ENCODE measurements at places on chromosomes 5 and 9. TPM values are rescaled to one million over a fixed set of nuclear protein-coding genes. Genes with fewer than 3 reads are reported as not detected.

Gene DMRT2
- total RNA-seq = not detected

Gene MARCOL
- total RNA-seq = not detected

Gene SPINK13
- not detected for total RNA-seq

Gene PRELID2
- 1.7 TPM for total RNA-seq

Gene PRDM9
- not detected for total RNA-seq

Gene PROB1
- 0.91 TPM for total RNA-seq

Gene DAB2IP
- total RNA-seq = 0.19 TPM

DNA sequence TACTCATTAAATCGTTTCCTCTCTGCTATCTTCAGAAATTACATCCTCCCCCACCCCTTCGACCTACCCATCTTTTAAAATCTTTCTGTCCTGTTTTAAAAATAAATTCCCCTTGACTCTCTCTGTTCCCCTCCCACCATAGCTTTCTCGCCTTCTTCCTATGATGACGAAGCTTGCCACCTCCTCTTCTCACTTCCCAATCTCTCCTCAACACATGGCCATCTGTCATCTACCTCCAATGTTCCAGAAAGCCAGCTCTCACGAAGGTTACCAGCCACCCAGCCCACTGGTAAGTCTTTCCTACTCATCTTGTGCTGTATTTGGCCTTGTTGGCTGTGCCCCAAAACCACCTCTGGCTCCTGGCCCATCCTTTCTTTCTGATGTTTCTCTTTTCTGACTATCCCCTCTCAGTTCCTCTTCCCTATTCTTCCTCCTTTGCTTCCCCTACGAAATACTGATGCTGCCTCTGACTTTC, 346.3 kb downstream of the ENC1 start:
- no peaks in the 10 kb centered on the region for H3K36me3 ChIP-seq
- H3K4me3 ChIP-seq = no peak overlapping the region
- H3K27ac ChIP-seq = no peak overlapping the region
- H3K27me3 ChIP-seq = no peaks in the 10 kb centered on the region

- no peaks in the 10 kb centered on the region for H3K36me3 ChIP-seq
- no peak overlapping the region for H3K4me3 ChIP-seq
- DNase-seq = no peak
- H3K27ac ChIP-seq = no peak overlapping the region
- no peaks in the 10 kb centered on the region for H3K4me1 ChIP-seq
Observed at GRCh38 chr9:29564564-29564963, 1991.3 kb upstream of the C9orf72 start.

GRCh38 chr5:133086366-133086875, 34.6 kb downstream of the HSPA4 start:
- DNase-seq = no peak
- no peaks in the 10 kb centered on the region for H3K4me1 ChIP-seq
- H3K36me3 ChIP-seq = peaks cover 59% of the 10 kb centered on the region
- no peaks in the 10 kb centered on the region for H3K27me3 ChIP-seq
- no peak overlapping the region for H3K4me3 ChIP-seq

DNA sequence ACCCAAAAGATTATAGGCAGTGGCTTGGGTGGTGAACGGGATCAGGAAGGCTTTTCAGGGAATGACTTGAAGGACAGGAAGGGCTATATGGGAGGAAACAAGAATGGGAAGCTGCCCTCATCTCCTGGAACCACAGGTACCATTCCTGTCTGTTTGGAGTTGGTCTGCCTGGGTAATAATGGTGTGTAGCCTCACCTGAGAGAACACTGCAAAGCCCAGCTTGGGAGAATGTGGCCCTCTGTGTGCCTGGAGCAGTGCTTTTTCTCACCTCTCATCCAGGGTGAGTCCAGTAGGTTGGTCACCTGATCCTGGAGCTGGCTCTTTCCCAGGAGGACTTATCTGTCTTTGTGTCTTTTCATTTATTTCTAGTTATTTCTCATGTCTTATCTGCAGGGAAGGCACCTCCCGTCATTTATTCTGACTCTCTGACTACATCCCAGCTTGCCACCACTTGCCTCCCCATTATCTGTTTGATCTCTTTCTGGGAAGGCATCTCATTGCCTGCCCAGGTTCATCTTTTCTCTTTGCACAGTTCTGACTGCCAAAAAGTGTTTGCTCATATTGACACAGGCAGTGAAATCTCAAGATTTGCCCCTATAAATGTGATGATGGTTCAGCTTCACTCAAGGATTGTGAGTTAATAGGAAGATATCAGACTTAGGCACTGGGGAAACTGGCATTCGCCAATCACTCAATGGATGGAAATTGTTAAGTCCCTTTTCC, 22.5 kb upstream of the OR2S2 start:
- H3K36me3 ChIP-seq = no peaks in the 10 kb centered on the region
- H3K27me3 ChIP-seq = peaks cover 11% of the 10 kb centered on the region
- no peak overlapping the region for H3K27ac ChIP-seq
- DNase-seq = no peak

DNA sequence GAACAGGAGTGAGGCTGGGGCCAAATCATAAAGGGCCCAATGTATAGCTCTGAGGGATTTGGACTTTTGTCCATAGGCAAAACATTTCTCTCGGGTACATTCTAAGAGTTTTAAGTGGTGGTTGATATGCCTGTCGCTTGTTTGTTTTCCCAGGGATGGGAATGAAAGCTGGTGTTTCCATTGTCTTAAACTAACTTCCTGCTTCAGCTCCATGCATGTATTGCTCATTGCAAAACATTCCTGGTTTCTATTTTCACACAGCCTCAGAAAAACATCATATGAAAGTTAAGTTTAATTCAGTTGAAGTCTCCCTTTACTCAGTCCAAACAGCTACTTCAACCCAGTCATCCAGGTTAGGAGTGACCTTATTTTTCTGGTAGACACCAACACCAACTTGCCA, 235.0 kb downstream of the ACTL7B start:
- H3K4me3 ChIP-seq = no peak overlapping the region
- H3K4me1 ChIP-seq = no peaks in the 10 kb centered on the region
- no peaks in the 10 kb centered on the region for H3K36me3 ChIP-seq
- no peak for DNase-seq
- H3K27me3 ChIP-seq = no peaks in the 10 kb centered on the region

- DNase-seq = no peak
- no peaks in the 10 kb centered on the region for H3K36me3 ChIP-seq
- peak overlapping the region; percentile 99 for H3K4me3 ChIP-seq
- H3K4me1 ChIP-seq = peaks cover 33% of the 10 kb centered on the region
Observed at GRCh38 chr5:138033386-138033808, 518 bp upstream of the FAM13B start.

GRCh38 chr5:172361566-172362238, 78.1 kb upstream of the UBTD2 start:
- no peaks in the 10 kb centered on the region for H3K27me3 ChIP-seq
- DNase-seq = peak; percentile 6
- no peaks in the 10 kb centered on the region for H3K4me1 ChIP-seq
- no peak overlapping the region for H3K4me3 ChIP-seq
- H3K36me3 ChIP-seq = no peaks in the 10 kb centered on the region
- no peak overlapping the region for H3K27ac ChIP-seq

GRCh38 chr5:141510850-141511601, 22.1 kb downstream of the PCDHGC5 start:
- H3K4me3 ChIP-seq = no peak overlapping the region
- no peak overlapping the region for H3K27ac ChIP-seq
- H3K36me3 ChIP-seq = peaks cover 16% of the 10 kb centered on the region
- DNase-seq = no peak
- H3K4me1 ChIP-seq = peaks cover 63% of the 10 kb centered on the region

DNA sequence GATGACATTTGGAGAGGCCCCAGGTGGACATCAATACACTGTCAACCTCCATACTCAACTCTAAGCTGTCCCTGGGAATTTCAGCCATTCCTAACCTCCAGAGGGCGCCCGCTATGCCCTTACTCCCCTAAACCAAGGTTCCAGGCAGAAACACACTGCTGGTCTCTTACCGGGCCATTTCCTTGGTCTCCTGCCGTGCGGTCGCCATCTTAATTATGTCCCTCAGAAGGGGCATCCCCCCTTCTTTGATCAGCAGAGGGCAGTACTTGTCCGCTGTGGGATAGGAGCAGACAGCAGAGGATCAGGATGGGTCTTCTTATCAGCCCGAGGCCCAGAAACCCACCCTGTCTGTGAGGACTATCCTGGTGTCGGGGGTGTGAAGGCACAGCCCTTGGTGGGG, 9.3 kb upstream of the ZDHHC12 start:
- no peaks in the 10 kb centered on the region for H3K4me1 ChIP-seq
- peaks cover 26% of the 10 kb centered on the region for H3K36me3 ChIP-seq
- no peak for DNase-seq
- H3K4me3 ChIP-seq = no peak overlapping the region

GRCh38 chr5:178424810-178425177, 165.4 kb downstream of the COL23A1 start:
- no peak overlapping the region for H3K27ac ChIP-seq
- H3K4me3 ChIP-seq = no peak overlapping the region
- no peaks in the 10 kb centered on the region for H3K36me3 ChIP-seq
- H3K27me3 ChIP-seq = no peaks in the 10 kb centered on the region

GRCh38 chr5:16437977-16438376, 27.6 kb downstream of the ZNF622 start:
- no peak for DNase-seq
- H3K4me1 ChIP-seq = no peaks in the 10 kb centered on the region
- no peak overlapping the region for H3K4me3 ChIP-seq
- H3K27ac ChIP-seq = no peak overlapping the region
- no peaks in the 10 kb centered on the region for H3K36me3 ChIP-seq
- no peaks in the 10 kb centered on the region for H3K27me3 ChIP-seq

- H3K4me3 ChIP-seq = no peak overlapping the region
- no peaks in the 10 kb centered on the region for H3K36me3 ChIP-seq
- H3K4me1 ChIP-seq = no peaks in the 10 kb centered on the region
- no peaks in the 10 kb centered on the region for H3K27me3 ChIP-seq
- H3K27ac ChIP-seq = no peak overlapping the region
Observed at GRCh38 chr5:150254363-150254762, 35.2 kb downstream of the CAMK2A start.

DNA sequence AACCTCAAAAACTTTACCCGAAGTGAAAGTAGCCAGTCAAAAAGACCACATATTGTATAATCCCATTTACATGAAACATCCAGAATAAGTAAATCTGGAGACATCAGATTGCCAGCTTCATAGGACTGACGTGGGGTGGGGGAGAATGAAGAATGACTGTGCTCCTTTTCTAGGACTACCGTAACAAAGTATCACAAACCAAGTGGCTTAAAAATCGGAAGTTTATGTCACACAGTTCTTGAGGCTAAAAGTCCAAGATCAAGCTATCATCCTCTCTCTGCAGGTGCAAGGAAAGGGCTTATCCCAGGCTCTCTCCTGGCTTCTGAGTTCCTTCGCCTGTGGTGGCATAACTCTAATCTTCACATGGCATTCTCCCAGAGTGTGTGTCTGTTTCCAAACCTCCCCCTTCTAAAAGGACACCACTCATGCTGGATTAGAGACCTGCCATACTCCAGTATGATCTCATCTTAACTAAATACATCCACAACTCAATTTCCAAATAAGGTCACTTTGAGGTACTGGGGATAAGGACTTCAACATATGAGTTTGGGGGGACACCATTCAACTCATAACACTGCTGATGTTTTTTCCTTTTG, 25.5 kb downstream of the ADAM19 start:
- H3K27me3 ChIP-seq = no peaks in the 10 kb centered on the region
- H3K4me1 ChIP-seq = peaks cover 22% of the 10 kb centered on the region
- no peak for DNase-seq
- no peaks in the 10 kb centered on the region for H3K36me3 ChIP-seq
- H3K27ac ChIP-seq = no peak overlapping the region
- H3K4me3 ChIP-seq = no peak overlapping the region

DNA sequence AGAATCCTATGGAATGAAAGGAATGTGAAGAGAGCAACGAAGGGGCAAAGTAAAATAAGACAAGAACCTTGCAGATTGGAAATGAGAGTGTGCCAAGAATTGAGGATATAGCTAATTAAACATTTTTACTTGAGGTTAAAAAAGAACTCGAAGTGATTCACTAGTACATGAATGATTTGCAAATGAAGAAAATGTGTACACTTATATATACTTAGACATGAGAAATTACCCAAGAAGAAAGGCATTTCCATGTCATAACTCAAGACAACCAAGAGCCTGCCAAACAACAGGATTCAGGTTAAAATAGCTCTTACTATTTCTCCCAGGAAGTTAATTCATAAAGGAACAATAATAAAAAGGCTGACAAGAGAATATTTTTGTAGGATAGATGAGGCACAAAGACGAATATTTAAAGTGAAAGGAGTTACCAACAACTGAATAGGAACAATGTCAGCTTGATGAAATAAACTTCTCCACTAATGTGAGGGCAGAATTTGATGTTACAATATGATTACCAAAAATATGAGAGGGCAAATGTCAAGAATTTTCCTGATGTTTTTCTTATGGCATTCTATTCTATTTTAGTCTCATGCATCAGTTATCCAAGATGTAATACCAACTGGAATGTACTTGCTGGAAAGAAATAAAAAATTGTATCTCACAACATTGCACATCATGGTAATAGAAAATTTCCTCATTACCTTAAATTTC, 18.9 kb upstream of the NPR3 start:
- H3K4me1 ChIP-seq = no peaks in the 10 kb centered on the region
- no peaks in the 10 kb centered on the region for H3K36me3 ChIP-seq
- no peak for DNase-seq
- no peaks in the 10 kb centered on the region for H3K27me3 ChIP-seq
- H3K27ac ChIP-seq = no peak overlapping the region

DNA sequence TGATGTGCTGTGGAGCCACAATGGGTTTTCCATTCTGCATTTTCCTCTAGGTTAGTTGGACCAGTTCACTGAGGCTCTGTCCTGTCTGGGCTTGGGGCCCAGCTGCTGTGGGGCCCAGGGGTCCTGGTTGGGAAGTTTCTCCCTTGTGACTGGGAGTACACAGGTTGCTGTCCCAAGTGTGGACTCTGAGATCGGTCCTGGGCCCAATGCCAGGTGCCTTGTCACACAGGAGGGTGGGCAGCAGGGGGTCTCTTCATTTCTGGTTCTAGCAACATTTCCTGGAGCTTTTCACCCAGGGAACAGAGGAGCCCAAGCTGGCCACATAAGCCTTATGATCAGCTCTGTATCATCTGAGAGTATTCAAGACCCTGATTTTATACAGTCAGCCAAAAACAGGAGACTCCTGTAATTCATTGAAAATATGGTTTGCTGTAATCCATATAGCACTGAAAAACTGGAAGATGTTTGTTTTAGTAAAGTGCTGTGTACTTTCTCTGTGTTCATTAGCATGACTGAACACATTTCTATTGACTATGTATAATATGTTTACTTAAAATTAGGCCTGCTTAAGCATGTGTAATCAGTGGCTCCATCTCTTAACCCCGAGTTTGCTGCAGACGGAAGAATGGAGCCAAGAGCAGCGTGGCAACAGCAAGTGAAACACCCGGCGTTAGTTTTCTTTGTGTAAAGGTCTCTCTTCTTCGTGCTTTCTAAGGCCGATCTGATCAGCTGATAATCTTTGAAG, 62.5 kb downstream of the MVB12B start:
- H3K36me3 ChIP-seq = no peaks in the 10 kb centered on the region
- H3K4me3 ChIP-seq = no peak overlapping the region
- no peak overlapping the region for H3K27ac ChIP-seq
- H3K27me3 ChIP-seq = no peaks in the 10 kb centered on the region

DNA sequence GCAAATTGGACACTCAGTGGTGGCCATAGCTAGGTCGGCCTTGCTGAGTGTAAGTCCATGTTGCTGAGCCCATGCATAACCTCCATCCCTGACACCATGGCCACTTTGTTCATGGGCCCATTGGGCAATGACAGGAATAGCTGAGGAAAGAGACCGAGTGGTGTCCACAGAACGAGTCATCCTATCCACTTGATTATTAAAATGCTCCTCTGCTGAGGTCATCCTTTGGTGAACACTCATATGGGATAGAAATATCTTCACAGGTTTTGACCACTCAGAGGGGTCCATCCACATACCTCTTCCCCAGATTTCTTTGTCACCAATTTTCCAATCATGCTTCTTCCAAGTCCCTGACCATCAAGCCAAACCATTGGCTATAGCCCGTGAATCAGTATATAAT, 63.6 kb downstream of the PPIC start:
- no peaks in the 10 kb centered on the region for H3K27me3 ChIP-seq
- no peak overlapping the region for H3K27ac ChIP-seq
- no peak for DNase-seq
- no peaks in the 10 kb centered on the region for H3K4me1 ChIP-seq
- H3K4me3 ChIP-seq = no peak overlapping the region
